ENCODE measurements at places on chromosomes 3 and 15.

DNA sequence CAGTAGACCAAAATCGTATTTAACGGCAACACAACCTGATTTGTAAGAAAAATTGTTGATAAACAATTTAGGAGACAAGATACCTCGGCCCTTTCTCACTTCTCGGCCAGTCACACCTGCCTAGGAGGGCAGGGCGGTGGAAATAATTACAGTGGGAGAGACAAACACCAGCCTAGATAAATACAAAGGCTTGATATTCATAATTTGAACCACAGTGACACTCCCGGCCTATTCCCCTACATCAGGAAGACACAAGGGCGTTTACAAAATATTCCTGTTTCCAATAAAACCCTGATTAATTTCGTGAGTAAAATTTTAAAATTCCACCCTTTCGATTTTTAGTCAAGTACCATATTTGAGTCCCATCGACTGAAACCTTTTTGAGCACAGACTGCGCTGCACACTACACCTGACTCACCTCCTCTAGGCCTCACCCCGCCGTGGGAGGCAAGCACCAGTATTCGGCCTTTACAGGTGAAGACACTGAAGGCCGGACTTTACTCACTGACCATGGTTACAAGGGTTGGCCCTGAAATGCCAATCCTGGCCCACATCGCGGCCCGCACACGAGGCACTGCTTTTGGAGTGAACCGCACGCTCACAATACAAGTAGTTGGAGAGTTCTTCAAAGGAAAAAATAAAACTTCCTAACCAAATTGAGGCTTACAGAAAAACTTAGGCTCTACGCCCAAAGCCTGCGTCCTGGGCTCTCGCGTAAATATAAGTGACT, 794 bp downstream of the ARPP19 start:
- peak; percentile 59 for DNase-seq

DNA sequence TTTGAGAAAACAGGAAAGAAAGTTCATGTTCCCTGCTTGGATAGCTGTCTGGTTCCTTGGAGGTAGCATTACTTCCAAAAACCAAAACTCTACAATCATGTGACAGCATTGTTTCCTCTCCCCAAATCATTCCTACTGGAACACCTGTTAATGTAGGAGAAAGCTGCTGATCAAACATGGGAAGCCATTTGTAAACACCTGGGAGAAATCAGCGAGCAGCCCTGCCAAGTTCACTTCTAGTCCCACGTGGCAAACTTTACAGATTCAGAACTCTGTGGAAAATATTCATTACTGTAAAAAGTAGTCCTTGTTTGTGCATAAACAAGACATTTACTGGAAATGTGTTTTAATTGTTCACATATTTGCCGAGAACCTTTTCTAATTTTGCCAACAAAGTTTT, 275.5 kb upstream of the AZI2 start:
- DNase-seq, result no peak

DNA sequence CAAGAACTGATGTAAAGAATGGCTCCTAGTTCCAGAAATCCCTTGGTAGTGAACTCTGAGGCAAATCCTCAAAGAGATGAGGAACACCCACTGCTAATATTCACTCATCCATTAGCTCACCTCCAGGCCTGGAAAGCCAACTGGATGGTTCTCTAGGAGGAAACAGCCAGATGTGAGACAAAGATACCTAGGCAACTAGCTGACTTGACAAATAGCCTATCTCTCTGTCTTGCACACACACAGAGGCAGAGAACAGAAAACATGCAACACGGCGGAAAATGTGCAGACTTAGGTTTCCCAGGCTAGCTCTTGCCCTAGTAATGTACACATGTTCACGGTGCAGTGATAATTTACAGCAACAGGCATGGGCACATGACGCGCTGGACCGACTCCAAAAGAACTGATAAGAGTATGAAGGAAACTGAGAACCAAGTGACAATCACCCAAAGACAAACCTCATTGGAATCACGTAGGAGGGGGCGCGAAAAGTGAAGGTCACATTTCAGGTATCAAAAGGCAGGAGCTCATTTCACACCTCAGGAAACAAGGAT, 318.1 kb downstream of the FOXP1 start:
- no peak for DNase-seq

- no peak for DNase-seq
Measured at GRCh38 chr3:58497097-58497496, 5.2 kb downstream of the KCTD6 start.

- DNase-seq, result no peak
Measured at GRCh38 chr3:134457376-134458074, 28.3 kb downstream of the ANAPC13 start.

DNA sequence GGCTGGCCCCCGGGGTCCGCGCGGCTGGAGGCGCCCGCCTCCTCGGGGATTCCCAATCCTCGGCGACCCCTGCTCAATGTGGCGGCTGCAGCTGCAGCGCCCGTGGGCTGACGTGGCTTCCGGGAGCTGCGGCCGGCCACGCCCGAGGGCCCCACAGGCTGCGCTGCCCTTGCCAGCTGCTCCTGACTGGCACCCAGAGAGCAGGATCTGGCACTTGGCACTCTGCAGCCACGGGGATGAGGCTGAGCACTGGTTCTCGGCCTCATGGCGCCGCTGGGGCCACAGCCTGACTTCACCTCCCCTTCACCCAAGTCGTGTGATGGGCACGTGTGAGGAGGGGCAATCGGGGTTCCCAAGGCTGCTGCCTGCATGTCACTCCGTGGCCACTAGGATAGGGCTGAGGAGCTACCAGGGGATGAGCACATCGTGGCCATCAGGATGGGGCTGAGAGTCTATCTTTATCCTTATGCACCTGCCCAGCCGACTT, 267.8 kb upstream of the FRG2C start:
- no peak for DNase-seq

All from stimulated activated CD4-positive, alpha-beta T cell treated with anti-CD3 and anti-CD28 coated beads, Interleukin-1b, Interleukin-23, amount 100 ng/mL, for 48 hours (primary cell).